T-helper 17 cell (primary cell): ENCODE measurements at places on chromosomes 3 and 15.

GRCh38 chr3:105354429-105354828 lies 12.3 kb upstream of the ALCAM start:
- DNase-seq: no peak

GRCh38 chr3:10563396-10563795 lies 58.0 kb upstream of the ATP2B2 start:
- DNase-seq: no peak

DNA sequence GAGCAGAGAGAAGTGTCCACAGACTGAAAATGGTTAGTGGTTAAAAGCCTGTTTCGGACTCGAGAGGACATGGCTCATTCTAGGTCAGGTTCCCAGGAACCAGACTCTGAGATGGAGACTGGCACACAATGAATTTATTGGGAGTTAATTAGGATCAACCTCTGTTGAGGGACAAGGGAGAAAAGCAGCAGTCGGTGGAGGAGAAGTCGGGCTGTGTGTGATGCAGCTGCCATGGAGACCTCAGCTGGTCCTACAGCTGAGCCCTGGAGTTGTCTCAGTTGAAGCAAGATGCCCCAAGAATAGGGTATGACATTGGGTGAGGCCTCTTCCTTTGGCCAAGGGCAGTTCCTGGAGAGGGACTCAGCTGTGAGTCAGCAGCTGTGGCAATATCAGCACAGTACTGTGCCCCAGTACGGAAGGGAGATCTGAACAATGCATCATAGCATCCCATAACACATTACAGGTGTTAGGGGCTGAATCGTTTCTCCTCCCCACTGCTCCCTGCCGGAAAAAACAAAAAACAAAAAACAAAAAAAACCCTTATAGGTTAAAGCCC lies 105.4 kb downstream of the ABHD5 start:
- no peak for DNase-seq

DNA sequence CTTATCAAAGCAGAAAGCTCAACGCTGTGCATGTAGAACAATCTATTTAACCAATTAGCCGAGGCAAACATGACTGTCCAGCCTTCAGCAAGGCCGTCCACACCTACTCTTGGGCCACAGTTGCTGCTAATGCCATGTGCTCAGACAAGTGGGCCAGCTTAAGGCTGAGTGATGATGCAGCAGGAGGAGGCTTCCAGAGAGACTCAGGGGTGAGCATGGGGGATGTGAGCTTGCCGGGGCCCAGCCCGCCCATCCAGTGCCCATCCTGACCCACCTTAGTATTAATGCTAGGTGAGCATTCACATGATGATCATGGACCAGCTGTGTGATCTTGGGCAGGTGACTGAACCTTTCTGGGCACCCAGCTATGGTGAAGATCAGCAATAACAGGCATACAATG lies 150.1 kb downstream of the TPRA1 start:
- DNase-seq: no peak

DNA sequence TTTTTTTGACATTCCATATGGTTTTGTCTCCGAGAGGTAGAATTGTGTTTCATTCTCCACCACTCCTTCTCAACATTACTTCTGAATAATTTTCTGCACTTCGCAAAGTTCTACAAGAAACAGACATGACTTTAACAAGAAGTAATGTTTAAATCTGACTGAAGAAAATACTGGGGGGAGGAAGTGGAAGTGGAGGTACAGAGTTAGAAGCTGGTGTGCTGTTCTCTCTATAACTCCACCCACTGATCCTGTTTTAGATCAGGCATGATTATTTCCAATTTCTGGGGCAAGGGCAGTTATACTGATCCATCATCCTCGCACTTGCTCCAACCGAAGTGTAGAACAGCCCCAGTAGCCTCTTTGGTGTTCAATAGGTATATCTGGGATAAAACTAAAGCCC lies 9.2 kb upstream of the MCCC1 start:
- DNase-seq: no peak
